NCI-H1694 treated with DMSO at 0.1 percent for 48 hours (cell line): ENCODE measurements at places on chromosomes 12 and 14.

DNA sequence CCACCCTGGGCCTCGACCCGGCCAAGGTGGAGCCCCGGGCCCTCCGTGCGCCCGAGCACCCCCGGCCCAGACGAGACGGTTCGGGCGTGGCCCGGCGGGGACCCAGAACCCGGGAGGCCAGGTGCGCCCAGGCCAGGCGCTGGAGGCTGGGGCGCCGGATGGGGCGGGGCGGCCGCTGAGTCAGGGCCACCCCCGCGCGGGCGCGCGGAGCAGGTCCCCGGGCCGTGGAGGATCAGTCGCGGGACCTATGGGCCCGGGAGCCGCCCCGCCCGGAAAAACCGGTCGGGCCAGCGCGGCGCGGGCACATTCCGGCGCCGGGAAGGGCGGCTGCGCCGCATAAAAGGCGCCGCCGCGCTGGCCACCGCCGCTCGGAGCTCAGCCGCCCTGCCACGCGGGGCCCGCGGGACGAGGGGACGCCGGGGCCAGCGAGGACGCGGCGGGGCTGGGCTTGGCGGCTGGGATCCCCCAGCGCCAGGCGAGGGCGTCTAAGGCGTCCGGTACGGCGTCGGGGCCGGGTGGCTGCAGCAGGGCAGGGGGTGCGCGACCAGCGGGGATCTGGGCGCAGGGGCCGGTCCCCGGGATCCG, 21.5 kb upstream of the KIF26A start:
- no peak for DNase-seq

GRCh38 chr14:101137234-101137633, 233.7 kb upstream of the RTL1 start:
- no peak for DNase-seq

GRCh38 chr12:92324849-92325500, 179.3 kb upstream of the BTG1 start:
- DNase-seq = no peak

DNA sequence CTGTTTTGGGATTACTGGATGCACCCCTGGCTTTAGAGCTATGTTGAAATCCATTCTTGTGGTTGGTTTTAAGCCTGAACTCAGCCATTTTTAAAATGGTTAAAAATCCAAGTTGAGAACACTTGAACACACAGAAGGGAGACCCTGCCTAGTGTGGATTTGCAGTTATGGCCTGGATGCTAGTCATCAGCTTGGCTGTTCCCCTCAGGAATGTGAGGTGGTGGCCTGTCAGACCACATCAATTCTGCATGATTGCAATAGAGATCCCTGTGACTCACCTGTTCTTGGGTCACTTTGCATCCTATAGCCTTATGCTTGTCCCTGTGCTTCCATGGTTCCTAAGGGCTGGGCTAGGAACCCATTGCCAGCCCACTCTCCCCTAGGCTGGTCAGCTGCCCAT, 454.1 kb downstream of the ATP23 start:
- no peak for DNase-seq

DNA sequence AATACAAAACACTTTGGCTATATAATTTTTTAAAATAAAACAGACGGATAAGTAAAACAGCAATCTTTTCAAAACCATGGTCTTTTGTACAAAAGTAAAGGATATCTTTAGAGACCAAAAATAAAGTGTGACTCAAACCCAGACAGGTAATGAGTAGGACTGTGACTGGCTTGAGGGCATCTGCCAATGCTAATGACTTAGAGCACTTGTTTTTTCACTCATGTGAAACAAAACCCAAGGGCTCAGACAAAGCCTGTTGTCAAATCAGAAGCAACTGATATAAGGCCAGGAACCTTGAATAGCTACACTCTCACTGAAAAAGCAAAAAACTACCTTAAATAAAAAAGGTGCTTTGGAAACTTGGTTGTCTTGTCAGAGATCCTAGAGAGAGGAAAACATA, 357.4 kb downstream of the TMEM117 start:
- DNase-seq = no peak

DNA sequence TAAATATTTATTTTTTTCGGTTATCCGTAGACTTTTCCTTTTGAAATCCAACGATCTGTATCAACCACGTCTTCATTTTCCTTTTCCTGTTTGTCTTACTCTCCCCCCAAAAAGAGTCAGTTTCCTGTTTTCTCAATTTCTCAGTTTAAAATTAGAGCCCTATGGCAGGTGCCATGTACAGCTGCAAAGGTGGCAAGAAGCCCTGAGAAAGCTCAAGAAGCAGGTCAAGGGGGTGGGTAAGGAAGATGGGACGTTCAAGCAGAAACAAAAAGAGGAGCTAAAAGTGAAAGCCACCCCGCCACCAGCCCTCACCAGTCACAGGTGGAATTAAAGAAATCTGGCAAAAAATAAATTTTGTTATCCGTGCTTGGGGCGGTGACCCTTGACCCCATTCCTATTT, 26.7 kb downstream of the SLC35E3 start:
- no peak for DNase-seq

- DNase-seq = no peak
These were observed 20.5 kb downstream of the MEG3 start for GRCh38 chr14:100846309-100846859.

- DNase-seq = no peak
These were observed 124.5 kb downstream of the CALM1 start for GRCh38 chr14:90521084-90521929.

GRCh38 chr14:29759521-29760340, 167.9 kb downstream of the PRKD1 start:
- no peak for DNase-seq

DNA sequence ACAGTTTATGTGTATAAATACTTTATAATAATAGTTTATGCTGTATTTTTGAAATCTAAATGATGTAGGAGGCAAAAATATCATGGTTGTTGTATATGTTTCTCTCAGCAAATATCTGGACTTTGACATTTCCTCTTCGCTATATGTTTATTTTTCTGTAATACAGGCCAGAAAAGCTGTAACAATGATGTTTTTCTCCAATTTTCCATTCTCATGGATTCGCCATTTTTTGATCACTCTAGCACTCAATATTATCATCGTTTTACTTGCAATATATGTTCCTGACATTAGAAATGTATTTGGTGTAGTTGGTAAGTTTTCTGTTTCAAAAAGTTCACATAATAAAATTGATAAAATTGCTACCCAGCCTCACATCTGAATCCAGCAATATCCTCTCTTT, 70.6 kb downstream of the SLC38A6 start:
- DNase-seq = no peak
